ENCODE measurements at places on chromosomes 4 and X.

- peak; percentile 59 for DNase-seq
Observed at GRCh38 chrX:106898462-106898861, 4.7 kb downstream of the RIPPLY1 start.

DNA sequence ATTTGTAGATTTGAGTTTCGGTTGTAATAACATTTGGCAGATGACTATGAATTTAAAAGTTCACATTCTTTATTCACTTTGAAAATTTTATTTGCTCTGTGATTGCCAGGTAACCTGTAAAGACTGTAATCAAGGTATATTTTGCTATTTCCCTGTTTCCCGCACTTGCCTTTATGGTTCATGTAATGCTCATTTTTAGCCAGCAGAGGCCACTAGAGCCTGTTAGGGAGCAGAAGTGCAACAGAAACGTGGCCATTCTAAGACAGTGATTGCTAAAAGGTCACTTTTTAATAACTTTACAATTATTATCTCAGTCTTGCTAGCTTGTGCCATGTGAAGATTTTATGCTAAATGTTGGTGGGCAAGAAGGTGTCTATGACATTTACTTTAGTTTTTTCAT lies 12.4 kb downstream of the YIPF6 start:
- DNase-seq = peak; percentile 61

DNA sequence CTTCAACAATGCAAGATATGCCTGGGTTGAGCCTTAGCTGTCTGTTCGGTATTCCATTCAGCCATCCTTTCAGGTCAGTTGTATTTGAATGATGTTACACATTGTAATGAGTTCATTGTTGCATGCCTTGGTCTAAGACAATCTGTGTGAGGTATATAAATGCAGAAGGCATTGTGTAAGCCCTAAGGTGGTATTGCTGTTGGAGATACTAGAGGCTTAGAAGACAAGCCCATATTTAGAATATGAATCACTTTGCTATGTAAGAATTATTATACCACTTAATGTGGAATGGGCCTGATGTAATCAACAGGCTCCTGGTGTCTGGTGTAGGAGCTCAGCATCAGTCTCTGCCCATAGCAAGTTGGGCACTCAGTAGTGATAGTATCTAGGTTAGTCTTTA lies 473.4 kb upstream of the GNPDA2 start:
- DNase-seq = no peak

- DNase-seq = no peak
Observed at GRCh38 chr4:186712690-186713089, 11.0 kb downstream of the FAT1 start.

DNA sequence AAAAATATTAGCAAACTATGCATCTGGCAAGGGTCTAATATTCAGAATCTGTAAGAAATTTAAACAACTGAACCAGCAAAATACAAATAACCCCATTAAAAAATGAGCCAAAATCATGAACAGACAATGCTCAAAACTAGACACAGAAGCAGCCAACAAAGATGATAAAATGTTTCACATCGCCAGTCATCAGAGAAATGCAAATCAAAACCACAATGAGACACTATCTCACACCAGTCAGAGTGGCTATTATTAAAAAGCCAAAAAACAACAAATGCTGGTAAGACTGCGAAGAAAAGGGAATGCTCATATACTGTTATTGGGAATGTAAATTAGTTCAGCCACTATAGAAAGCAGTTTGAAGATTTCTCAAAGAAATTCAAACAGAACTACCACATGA lies 201.3 kb upstream of the CPEB2 start:
- no peak for DNase-seq

DNA sequence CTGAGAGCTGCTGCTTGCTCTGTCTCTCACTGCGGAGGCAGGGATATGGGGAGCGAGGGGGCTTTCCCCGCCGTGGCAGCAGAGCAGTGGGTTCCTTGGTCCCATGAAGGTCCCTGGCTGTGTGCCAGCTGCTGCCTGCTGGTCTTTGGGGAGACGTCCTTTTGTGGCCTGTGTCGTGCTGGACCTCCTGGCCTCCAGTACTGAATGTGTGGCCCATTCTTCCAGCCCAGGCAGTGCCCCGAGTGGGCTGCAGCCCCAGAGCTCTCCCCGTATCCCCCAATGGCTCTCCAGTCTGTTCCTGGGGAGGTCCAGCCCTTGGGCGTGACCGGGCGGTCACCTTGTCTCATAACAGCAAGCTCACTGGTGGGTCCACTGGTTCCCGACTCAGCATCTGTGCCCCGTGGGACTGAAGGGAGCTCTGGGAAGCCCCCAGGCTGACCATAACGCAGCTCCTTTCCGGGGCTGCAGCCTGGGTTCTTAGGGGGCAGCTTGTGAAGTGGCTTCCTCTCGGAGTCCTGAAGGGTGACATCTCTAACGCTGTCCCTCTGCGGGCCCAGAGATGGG lies 115.6 kb downstream of the SMIM20 start:
- DNase-seq = no peak

GRCh38 chrX:118974908-118975671 lies 672 bp downstream of the LONRF3 start:
- DNase-seq = no peak

DNA sequence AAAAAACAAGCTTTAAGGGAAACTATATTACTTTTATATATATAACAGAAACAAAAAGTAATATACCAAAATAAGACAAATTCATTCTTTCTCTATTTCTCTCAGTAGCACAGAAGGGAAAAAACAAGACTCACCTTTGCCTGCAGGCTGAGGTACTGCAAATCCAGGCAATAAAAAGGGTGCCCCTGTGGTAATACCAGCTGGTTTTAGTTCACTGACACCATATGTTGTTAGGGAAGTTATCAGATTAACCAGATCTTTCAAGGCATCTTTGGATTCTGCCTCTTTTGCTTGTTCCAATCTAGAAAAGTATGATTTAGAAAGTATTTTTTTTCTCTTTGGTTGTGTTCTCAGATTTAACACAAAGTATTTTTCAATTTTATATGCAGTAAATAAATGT lies 139.8 kb downstream of the WDFY3 start:
- DNase-seq = no peak

- DNase-seq = no peak
Observed at GRCh38 chr4:118762730-118763477, 73.0 kb downstream of the SEC24D start.

DNA sequence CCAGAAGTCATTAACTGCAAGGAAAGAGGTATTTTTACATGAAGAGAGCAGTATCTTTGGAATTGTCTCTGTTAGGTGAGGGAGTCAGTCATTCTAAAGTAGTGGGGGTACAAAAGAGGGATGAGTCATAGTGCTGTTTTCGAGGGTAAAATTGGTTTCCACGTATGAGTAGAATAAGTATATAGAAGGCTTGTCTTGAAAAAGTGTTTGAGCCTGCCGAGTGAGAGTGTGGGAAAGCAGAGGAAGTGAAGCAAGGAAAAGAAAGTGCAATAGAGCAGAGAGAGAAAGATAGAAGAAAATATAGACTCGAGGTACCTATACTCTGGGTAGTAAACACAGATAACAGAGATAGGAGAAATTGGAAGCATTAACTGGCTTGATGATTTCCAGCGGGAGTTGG lies 696.4 kb downstream of the DMD start:
- no peak for DNase-seq

DNA sequence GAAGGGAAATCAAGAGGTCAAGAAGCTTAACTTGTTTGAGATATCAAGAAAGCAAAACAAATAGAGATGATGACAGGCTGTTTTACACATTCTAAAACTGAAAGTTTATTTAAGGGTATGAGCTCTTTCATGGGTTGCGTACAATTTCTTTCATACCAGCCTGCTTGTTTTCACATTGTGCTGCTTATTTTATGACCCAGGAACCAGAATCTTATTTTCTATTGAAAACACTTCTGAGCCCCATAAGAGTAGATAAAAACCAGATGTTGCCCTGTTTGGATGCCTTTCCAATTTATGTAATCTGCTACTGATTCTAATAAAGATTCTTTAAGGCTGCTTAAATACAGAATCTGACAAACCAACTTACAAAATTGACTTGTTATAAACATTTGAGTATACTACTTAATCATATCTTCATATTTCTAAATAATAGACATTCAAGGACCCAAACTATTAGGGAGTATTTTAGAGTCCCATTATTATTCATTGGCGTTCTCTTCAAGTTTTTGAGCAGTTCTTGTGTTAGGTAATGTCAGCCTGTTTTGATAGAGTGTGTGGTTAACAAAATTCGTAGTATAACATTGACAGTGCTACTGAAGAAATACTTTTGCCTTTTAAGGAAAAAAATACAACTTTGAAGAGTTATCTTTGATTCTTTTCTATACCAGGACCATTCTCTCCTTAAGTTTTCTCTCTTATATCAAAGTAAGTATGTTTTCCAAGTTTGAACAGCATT lies 74.4 kb downstream of the PDLIM5 start:
- no peak for DNase-seq

DNA sequence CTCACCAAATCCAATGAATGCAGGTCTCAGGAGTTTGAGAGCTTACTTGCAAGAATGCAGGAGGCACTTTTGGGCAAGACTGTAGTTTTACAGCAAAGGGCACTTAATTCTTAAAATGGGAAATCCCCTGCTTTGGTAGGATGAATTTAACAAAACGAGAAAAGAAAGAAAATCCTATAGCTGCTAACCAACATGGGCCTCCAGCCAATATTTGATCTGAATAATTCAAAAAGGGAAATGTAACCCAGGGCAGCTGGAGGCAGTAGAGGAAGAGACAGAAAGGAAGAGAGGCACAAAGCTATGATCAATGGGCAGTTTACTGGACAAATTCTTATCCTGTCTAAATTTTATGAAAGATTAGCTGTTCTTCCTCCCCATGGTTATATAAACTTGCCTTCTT lies 142.3 kb downstream of the SH3KBP1 start:
- DNase-seq = peak; percentile 34

- peak; percentile 63 for DNase-seq
Observed at GRCh38 chrX:40166582-40166981, 68.8 kb upstream of the BCOR start.

DNA sequence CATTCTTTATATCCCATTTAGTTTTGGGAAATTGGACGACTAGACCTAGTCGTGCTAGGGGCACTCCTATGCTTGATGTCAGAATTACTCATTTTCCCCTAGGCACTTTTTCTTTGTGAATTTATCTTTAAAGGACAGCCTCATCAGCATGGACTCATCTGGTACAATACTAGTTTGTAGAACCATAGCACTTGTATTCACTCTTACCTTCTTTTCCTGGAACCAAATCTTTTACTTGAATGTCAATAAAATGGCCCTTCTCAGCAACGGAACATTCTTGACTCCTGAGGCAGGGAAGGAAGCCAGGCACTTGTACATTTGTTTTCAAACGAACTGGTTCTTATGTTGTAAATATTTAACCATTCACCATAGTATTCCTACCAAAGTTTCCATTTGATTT lies 187.1 kb downstream of the SHROOM3 start:
- no peak for DNase-seq

- DNase-seq = no peak
Observed at GRCh38 chr4:94660614-94661013, 97.1 kb upstream of the BMPR1B start.

- DNase-seq = no peak
Observed at GRCh38 chrX:125101971-125102755, 217.5 kb upstream of the TEX13C start.

DNA sequence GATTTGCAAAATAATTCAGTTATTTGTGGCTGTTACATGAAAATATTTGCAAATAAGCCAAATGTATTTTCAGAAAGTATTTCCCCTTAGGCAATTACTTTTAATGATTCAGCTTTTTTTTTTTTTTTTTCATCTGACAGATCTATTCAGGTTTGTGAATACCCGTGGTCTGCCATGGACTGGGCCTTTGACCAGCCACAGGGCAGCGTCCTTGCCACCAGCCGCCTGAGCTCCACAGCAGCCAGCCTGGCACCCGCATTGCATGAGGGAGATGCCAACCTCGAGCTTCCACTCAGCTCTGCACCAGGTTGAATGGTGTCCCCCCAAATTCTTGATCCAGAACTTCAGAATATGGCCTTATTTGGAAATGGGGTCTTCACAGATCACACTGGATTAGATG lies 14.7 kb downstream of the TMEM271 start:
- no peak for DNase-seq

GRCh38 chrX:77167993-77168392 lies 279.2 kb upstream of the FGF16 start:
- DNase-seq = no peak
